HFFc6 (cell line): ENCODE measurements at places on chromosomes 3 and 15. TPM values are rescaled to one million over a fixed set of nuclear protein-coding genes. Genes with fewer than 3 reads are reported as not detected.

SCAANT1 gene
- total RNA-seq: not detected in 3 replicates

DNAH12 gene
- 0.05 TPM in 1 of 3 replicates, not detected in the others for total RNA-seq

ZBED2 gene
- 0.07 to 0.22 TPM (median 0.12 TPM) in 3 replicates for total RNA-seq

STRC gene
- total RNA-seq: not detected in 3 replicates

COL6A6 gene
- 0.16 TPM in 1 of 3 replicates, not detected in the others for total RNA-seq

GOLGA6D gene
- not detected in 3 replicates for total RNA-seq

CSPG5 gene
- total RNA-seq: 0.07 to 0.19 TPM (median 0.18 TPM) in 3 replicates

BLM gene
- 2.4 to 6.1 TPM (median 4.9 TPM) in 3 replicates for total RNA-seq

KIF7 gene
- total RNA-seq: 25.1 to 26.5 TPM (median 26.1 TPM) in 3 replicates

XCR1 gene
- not detected in 3 replicates for total RNA-seq

TEX55 gene
- total RNA-seq: not detected in 2 replicates

HCLS1 gene
- 0.47 to 5.2 TPM (median 0.62 TPM) in 3 replicates for total RNA-seq

UBA5 gene
- 46.1 and 50.9 TPM in 2 replicates for total RNA-seq

GRCh38 chr3:159884661-159885402 is 103.8 kb upstream of the IL12A start:
- DNase-seq: peak; percentile 40

DNA sequence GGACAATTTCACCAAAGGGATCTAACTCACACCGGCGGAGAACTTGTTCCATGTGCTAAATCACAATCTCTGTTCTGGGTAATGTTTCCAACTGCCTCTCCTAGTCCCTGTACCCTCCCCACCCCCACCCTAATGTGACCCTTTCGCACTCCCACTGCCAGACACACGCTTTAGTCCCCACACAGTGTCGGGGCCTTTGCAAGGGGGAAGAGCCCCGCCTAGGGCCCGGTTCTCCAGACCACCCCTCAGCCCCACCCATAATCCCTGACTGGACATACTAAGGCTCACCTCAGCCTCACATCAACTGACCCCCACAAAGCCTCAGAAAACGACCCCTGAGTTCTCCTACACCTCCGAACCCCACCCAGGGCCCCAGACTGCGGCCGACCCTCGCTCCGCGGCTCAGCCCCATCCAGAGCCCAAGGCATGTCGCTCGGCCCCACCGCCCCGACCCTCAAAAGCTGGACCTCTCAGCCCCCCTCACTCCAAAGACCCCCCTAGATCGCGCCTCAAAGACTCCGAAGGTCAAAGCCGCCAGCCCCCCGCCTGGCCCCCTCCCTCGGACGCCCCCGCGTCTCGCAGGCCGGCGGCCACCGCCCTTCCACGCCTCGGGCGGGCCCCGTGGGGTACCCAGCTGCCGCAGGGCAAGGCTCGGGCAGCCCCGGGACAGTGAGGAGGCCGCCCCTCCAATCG is 72.0 kb upstream of the MAP4 start:
- DNase-seq: no peak

GRCh38 chr3:43366481-43366880 is 80.1 kb downstream of the SNRK start:
- no peak for DNase-seq

DNA sequence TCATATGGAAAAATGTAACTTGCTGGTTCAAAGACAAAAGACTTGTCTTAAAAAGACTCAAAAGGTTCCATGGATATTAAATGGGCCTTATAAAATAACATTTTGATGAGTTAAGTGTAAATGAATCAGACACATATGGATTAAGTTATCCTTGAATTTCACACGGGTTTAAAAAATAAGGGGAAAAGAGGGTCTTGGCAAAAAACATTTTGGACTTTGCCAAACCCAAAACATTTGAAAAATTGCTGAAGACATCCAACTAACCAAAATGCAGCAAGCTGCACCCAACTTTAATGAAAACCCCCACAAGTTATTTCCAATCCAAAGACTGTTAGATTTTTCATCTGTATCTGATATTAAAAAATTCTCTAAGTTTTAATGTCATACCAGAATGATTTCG is 200.7 kb downstream of the MEIS2 start:
- DNase-seq: no peak

GRCh38 chr3:145739926-145740325 is 421.1 kb downstream of the PLOD2 start:
- DNase-seq: no peak

- peak; percentile 37 for DNase-seq
Observed at GRCh38 chr15:60589728-60590127, 110.8 kb upstream of the ICE2 start.

DNA sequence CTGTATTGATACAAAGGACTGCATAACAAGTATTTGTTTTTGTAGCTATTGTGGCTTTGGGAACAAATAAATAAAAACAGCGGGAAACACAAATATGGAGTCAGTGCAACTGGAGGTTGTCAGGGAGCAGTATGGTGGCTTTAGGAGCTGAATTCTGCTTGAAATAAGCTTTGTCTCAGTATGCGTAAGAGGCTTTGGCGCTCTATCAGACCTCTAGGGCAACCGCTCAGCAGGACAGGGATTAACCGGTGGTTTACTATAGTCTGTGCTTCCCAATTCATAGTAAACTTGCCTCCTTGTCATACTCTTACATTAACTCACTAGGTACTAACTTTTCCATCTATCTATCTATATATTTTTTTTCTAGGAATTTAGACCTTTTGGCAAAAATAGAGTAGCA is 104.6 kb downstream of the ZIC1 start:
- DNase-seq: no peak

- DNase-seq: peak; percentile 83
Observed at GRCh38 chr15:80599359-80599758, 95.8 kb upstream of the ABHD17C start.

DNA sequence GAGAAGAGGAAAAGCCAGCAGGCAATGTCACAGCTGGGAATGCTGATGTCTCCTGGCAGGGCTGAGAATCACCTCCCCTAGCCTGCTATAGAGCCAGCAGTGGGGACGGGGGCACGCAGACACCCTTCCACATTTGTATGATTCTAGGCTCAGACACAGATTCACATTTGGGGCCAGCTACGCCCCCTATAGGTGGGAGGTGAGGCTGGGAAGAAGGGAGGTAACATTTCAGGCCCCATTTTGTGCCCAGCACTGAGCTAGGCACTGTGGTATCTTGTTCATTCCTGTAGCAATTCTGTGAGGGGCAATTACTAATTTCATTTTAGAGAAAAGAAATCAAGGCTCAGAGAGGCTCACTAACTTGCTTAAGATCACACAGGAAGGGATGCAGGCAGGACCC is 15.9 kb upstream of the ACAD9 start:
- no peak for DNase-seq

DNA sequence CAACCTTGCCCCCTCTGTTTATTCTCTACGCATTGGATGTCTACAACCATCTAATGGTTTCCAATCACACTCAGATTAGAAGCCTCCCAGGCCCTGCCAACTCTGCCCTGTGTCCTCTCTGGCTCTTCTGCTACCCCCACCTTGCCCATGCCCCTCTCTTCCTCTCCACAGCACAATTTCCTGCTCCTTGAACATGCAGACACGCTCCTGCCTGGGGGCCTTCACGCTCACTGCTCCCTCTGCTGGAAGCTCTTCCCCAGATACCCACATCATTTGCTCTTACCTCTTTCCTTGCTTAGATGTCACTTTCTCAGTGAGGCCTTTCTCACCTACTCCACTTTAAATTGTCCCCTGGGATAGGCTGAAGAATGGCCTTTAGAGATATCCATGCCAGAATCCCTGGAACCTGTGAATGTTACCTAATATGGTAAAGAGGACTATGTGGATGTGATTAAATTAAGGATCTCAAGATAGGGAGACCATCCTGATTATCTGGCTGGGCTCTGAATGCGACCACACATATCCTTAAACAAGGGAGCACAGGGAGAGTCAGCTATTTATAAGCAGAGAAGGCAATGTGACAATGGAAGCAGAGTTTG is 9.9 kb downstream of the KY start:
- DNase-seq: peak; percentile 14

- no peak for DNase-seq
Observed at GRCh38 chr3:94822298-94822697, 759.4 kb downstream of the NSUN3 start.

GRCh38 chr3:107699682-107700081 is 176.9 kb downstream of the BBX start:
- peak; percentile 14 for DNase-seq

DNA sequence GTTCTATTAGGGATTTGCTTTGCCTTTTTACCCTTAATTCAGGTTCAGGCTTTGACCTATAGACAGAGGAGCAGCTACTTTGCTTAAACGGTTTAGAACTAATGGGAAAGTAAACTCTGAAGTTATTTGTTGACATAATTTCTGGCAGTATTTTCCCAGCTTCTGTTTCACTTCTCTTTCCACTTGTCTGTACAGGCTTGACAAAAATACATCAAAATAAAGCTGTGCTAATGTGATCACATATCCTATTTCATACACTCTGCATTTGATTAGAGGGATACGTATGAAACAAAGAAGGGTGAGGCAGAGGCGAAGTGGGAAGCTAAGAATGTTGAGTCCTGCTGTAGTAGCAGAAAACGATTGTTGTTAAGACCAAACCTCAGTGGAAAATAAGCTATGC is 389.1 kb upstream of the RARB start:
- DNase-seq: no peak

DNA sequence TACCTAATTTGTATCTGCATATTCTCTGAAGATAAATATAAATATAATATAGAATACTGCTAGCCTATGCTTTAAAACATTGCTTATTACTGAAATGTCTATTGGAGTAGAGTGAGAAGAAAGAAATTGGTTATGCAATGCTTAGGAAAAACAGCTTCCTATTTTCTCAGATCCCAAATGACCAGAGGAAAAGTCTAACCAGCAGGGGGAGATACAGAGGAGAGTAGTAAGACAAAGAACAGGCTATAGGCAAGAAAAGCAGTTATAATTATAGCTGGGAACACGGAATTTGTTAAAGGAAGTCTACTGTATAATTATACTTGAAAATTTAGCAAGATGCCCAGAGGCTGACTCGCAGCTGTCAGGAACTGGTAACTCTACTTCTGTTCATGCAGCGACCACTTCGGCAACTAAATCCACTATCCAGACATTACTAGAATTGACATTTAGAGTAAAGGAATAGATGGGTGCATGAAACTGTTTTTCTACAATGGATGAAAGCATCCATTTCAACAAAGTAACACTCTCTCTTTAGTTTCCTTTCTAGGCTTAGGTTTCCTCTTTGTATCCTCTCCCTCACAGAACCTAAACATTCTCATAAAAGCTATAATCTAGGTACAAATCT is 97.2 kb downstream of the TBC1D5 start:
- peak; percentile 64 for DNase-seq

DNA sequence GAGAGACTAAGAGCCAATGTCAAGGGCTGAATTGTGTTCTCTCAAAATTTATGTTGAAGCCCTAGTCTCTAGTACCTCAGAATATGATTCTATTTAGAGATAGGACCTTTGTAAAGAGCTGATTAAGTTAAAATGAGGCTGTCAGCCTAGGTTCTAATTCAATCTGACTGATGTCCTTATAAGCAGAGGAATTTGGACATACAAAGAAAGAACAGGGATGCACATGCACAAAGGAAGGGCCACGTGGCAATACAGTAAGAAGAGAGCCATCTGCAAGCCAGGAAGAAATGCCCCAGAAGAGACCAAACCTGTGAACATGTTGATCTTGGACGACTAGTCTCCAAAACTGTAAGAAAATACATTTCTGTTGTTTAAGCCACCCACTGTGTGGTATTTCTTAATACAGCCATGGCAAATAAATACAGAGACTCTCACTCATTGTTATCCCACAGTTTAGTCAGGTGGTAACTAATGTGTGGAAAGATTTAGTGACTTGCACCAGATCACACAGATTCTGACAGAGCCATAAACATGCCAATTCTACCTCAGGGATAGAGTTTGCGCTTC is 652.2 kb downstream of the NAALADL2 start:
- DNase-seq: no peak

DNA sequence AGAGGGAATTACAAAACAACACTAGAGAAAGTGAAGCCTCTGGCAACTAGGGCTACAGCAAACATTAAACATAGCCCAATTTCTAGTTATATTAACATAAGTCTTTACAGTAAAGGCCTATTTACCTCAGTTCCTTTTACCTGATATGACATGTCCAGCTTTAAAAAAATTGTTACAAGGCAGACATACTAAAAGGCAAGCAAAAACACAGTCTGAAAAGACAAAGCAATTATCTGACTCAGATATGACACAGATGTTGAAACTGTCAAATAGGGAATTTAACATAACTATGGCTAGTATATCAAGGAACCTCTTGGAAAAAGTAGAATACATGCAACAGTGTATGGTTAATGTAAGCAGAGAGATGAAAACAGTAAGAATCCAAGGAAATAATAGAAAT is 238.6 kb downstream of the RAP2B start:
- no peak for DNase-seq

GRCh38 chr3:159187706-159188105 is 385.9 kb downstream of the MFSD1 start:
- no peak for DNase-seq

DNA sequence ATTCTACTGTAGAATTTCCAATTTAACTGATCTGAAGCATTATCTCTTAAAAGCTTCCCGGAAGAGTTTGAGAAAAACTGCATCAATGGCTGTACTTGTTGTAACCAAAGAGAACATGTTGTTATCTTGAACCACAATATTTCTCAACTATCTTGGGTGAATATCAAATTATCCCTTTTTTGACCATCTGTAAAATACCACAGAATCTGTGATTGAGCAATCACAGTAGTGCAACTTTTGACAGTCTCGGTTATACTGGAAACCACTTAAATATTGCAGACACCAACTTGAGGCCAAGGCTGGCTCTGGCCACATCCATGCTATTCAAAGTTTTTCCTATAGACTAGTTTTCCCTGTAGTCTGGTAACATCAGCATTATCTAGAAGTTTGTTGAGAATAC is 842.8 kb upstream of the EPHA6 start:
- DNase-seq: no peak

DNA sequence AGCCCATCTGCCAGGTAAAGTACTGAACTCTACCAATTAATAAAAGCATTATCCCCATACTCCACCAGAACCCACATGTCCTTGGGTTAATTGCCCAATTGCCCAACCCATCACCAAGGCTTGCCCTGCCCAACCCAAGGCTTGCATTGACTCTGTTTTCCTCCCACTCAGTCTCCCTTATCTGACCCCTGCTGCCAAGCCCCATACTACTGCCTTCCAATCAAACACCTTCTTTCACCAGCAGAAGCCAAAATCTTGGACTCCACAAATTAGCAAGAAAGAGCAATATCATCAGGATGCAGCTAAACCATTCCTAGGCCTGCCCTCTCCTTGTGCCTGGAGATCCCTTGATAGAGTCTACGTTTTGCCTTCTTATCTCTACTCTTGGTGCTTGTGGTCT is 602.9 kb downstream of the NTRK3 start:
- no peak for DNase-seq

DNA sequence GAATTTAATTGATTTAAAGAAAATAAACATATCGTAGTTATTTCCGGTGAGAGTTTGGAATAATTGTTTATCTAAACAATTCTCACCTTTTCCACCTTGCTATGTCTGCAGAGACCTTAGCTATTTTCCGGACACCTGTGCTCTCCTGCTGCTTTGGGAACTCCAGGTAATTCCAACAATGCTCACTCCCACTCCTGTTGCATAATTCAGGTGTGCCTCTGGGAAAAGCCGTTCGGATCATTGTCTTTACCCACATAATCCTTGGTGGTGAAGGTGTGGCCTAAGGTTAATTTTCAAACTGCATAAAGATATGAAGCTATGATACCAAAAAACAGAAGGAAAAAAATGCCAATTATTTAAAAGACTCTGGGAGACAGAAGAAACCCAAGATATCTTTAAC is 59.4 kb downstream of the LDHAL6B start:
- no peak for DNase-seq

- DNase-seq: no peak
Observed at GRCh38 chr3:79172241-79172640, 595.6 kb downstream of the ROBO1 start.
